ENCODE measurements at places on chromosomes 3 and 15.
A peak's percentile ranks its signal among the peaks of the same experiment; 100 is the strongest.

GRCh38 chr3:62622553-62623174 lies 249.3 kb upstream of the FEZF2 start:
- peak; percentile 68 for DNase-seq

- no peak for DNase-seq
Observed at GRCh38 chr3:101262393-101263240, 57.8 kb downstream of the IMPG2 start.

- DNase-seq, result no peak
Observed at GRCh38 chr3:100019719-100020118, 94.6 kb downstream of the FILIP1L start.

DNA sequence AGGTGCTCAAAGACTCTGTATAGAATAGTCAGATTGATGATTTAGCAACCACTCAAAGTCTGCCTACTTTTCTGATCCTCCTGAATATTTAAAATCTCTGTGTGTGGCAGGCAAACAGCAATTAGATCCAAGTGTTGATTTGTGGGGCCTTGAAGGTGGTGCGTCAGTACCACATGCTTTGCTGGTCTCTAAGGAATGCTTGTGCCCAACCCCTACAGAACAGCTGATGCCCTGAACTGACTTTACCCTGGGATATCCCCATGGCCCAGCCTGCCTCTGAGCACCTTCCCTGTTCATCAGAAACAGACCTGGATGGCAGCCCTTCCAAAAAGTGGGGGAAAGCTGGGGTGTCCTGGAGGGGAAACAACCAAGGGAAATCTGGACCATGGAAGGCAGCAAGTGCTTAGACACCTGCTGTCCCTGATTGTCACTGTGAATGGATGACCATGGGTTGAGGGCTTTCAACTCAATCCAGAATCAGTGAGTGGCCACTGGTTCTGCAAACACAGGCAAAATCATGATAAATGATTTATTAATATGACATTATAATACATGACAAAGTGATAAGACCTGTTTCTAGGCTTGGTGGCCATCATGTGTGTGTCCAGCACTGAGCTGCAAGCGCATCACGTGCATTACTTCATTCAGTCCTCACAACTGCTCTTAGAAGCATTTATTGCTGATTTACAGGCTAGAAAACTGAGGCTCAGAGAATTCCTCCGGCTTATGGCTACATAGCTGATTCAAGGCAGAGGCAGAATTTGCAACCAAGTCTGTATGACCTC lies 76.1 kb upstream of the TPM1 start:
- DNase-seq, result no peak

All from hematopoietic multipotent progenitor cell treated with erythropoietin and hydrocortisone succinate and interleukin-3 and kit ligand, for 8 days (in vitro differentiated cells).